Breast epithelium (tissue), 4 donors: ENCODE measurements at places on chromosomes 13 and 19. TPM values are rescaled to one million over a fixed set of nuclear protein-coding genes. Genes with fewer than 3 reads are reported as not detected.

ZNF493 gene
- total RNA-seq = 47.5 TPM

SLITRK6 gene
- total RNA-seq = 19.0 TPM

- H3K27ac ChIP-seq = no peak overlapping the region
- no peaks in the 10 kb centered on the region for H3K36me3 ChIP-seq
- peaks cover 9% of the 10 kb centered on the region for H3K4me1 ChIP-seq
- no peak overlapping the region for H3K4me3 ChIP-seq
- DNase-seq = no peak
Observed at GRCh38 chr13:112583592-112584277, 4.2 kb downstream of the TUBGCP3 start.

GRCh38 chr13:45132369-45133064, 12.2 kb downstream of the GTF2F2 start:
- no peak for DNase-seq
- H3K27ac ChIP-seq = no peak overlapping the region
- H3K4me3 ChIP-seq = no peak overlapping the region
- H3K36me3 ChIP-seq = no peaks in the 10 kb centered on the region
- no peaks in the 10 kb centered on the region for H3K27me3 ChIP-seq

DNA sequence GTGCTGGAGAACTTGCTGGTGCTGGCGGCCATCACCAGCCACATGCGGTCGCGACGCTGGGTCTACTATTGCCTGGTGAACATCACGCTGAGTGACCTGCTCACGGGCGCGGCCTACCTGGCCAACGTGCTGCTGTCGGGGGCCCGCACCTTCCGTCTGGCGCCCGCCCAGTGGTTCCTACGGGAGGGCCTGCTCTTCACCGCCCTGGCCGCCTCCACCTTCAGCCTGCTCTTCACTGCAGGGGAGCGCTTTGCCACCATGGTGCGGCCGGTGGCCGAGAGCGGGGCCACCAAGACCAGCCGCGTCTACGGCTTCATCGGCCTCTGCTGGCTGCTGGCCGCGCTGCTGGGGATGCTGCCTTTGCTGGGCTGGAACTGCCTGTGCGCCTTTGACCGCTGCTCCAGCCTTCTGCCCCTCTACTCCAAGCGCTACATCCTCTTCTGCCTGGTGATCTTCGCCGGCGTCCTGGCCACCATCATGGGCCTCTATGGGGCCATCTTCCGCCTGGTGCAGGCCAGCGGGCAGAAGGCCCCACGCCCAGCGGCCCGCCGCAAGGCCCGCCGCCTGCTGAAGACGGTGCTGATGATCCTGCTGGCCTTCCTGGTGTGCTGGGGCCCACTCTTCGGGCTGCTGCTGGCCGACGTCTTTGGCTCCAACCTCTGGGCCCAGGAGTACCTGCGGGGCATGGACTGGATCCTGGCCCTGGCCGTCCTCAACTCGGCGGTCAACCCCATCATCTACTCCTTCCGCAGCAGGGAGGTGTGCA, 587 bp downstream of the S1PR4 start:
- no peak overlapping the region for H3K27ac ChIP-seq
- peak overlapping the region; percentile 17 for H3K4me3 ChIP-seq
- no peaks in the 10 kb centered on the region for H3K36me3 ChIP-seq
- no peaks in the 10 kb centered on the region for H3K27me3 ChIP-seq

DNA sequence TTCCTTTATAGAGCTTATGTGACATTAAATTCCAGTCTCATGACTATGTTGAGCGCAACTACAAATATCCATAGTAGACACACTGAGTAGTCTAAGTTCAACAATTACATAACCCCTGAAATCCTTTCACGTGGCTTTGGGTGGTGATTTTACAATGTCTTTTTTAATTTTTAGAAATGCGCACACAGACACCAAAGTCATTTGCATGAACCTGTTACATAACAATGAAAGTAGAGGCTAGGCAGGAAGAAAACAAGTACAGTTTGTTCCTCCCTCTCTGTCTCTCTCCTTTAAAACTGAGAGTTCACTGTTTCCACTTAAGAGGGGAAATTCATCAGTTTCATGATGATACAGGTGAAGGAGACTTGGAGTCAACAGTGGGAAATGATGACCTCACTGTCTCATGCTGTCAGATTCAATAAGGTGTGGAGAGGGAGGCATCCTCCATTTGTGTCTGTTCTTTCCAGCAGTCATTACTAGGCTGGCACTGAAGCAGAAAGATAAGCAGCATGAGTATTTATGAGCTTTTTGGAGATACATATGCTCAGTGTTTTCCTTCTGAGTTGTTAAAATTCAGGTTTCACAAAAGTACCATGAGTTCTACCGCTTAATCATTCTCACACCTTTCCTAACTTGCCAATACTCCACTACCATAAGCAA, 201.8 kb downstream of the LHFPL6 start:
- H3K27ac ChIP-seq = no peak overlapping the region
- no peak overlapping the region for H3K4me3 ChIP-seq
- H3K36me3 ChIP-seq = no peaks in the 10 kb centered on the region
- no peak for DNase-seq
- H3K4me1 ChIP-seq = no peaks in the 10 kb centered on the region
- H3K27me3 ChIP-seq = no peaks in the 10 kb centered on the region

- DNase-seq = no peak
- H3K4me3 ChIP-seq = no peak overlapping the region
- no peaks in the 10 kb centered on the region for H3K4me1 ChIP-seq
- no peaks in the 10 kb centered on the region for H3K27me3 ChIP-seq
Observed at GRCh38 chr19:3595521-3596061, 10.3 kb downstream of the GIPC3 start.

LRRC4B gene
- total RNA-seq = 1.2 TPM

GRCh38 chr19:48321622-48322591, 3.4 kb upstream of the EMP3 start:
- DNase-seq = peak; percentile 99
- no peaks in the 10 kb centered on the region for H3K27me3 ChIP-seq
- peak overlapping the region; percentile 84 for H3K4me3 ChIP-seq
- H3K36me3 ChIP-seq = no peaks in the 10 kb centered on the region
- peaks cover 7% of the 10 kb centered on the region for H3K4me1 ChIP-seq
- H3K27ac ChIP-seq = peak overlapping the region; percentile 99

IFI30 gene
- 91.6 TPM for total RNA-seq

PIP5K1C gene
- 15.7 TPM for total RNA-seq
